Right renal cortex interstitium (tissue), 3 donors: ENCODE measurements at places on chromosomes 6 and 20. TPM values are rescaled to one million over a fixed set of nuclear protein-coding genes. Genes with fewer than 3 reads are reported as not detected.
A peak's percentile ranks its signal among the peaks of the same experiment; 100 is the strongest.

DNA sequence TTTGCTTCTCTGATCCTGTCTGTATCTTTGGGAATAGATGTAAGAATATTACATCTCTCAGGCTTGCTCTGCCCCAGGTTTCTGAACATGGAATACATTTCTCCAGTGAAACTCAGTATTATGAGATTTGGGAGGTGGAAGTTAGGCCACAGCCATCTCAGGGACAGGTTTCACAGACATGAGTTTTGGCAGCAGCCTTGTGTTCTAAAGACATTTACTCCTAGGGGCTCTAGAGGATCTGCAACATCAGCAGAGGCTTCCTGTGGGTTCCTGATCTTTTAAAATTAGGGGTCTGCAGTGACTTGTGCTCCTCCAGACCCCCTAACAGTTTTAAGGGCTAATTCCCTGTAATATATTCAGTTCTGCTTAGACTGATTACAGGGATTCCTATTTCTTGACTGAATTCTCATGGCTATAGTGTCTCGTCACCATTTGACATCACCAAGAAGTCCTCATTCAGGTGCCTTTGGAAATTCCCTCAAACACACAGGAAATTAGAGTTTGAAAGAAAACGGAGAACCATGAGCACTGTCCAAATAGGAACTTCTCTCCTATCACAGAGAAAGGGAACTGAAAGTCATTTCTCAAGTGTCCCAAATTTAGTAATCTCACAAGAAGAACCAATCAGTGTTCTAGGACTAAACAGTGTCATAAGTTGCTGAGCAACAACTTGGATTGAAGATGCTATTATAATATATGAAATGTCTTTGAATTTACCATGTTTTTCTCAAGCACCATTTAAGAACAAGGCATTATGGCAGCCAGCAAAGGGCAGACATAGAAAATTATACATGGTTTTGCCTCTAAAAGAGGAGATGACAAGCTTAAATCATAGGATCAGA, 2.5 kb upstream of the HLA-DRA start:
- no peak for DNase-seq

SLC17A3 gene
- polyA plus RNA-seq, result 0.50 TPM

GRCh38 chr20:53698371-53698978, 104.8 kb upstream of the ZNF217 start:
- no peak for DNase-seq

HAO1 gene
- polyA plus RNA-seq, result 0.07 TPM

- peak; percentile 55 for DNase-seq
Measured at GRCh38 chr20:22684072-22684762, 99.8 kb upstream of the FOXA2 start.

CST5 gene
- not detected for polyA plus RNA-seq

TINAG gene
- polyA plus RNA-seq, result 41.1 TPM

DNA sequence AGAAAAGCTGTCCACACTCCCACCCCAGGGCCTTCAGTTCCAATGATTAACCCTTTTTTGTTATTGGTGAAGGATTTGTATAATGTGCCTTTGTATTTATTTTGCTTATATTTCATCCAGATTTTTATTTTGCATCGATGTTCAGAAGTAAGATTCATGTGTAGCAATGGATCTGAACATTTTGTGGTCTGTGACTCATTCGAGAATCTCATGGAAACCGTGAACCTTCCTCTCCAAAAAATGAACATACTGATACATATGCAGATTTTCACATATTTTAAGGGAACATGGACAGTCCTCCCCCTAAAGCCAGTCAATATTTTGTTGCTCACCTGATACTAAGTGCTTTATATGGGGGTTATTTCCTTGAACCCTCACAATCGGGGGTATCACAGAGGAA, 421.8 kb upstream of the SOX4 start:
- DNase-seq, result no peak

MAP7 gene
- 33.7 TPM for polyA plus RNA-seq

OR2J3 gene
- polyA plus RNA-seq, result not detected

OTOR gene
- not detected for polyA plus RNA-seq

DNA sequence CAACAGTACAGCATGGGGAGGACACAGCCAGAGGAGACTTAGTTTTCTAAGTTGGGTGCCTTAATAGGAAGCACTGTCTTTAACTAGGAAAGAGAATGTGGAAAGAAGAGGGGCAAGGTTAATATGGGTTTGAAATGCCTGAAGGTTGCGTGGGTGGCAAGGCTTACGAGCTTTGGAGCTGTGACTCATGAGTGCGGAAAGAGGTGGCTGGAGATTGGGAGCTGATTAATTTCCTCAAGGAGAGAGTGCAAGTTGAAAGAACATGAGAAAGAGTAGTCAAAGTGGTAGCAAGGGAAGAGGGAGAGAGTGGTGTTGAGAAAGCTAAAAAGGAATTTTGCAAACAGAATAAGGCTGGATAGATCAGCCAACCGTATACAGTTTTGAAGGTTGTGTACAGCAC, 315.1 kb upstream of the PRND start:
- DNase-seq, result no peak

MUC22 gene
- polyA plus RNA-seq, result not detected

- DNase-seq, result peak; percentile 58
Measured at GRCh38 chr6:150177952-150178520, 35.2 kb downstream of the PPP1R14C start.

- DNase-seq, result peak; percentile 83
Measured at GRCh38 chr6:43873806-43874714, 104.0 kb downstream of the VEGFA start.

GRCh38 chr20:36460648-36461599, 80.4 kb upstream of the MYL9 start:
- DNase-seq, result peak; percentile 87

GRCh38 chr20:57867181-57867803, 157.5 kb upstream of the PMEPA1 start:
- no peak for DNase-seq

PSORS1C2 gene
- not detected for polyA plus RNA-seq

GRCh38 chr6:44659726-44660125, 272.2 kb downstream of the CDC5L start:
- no peak for DNase-seq

DNA sequence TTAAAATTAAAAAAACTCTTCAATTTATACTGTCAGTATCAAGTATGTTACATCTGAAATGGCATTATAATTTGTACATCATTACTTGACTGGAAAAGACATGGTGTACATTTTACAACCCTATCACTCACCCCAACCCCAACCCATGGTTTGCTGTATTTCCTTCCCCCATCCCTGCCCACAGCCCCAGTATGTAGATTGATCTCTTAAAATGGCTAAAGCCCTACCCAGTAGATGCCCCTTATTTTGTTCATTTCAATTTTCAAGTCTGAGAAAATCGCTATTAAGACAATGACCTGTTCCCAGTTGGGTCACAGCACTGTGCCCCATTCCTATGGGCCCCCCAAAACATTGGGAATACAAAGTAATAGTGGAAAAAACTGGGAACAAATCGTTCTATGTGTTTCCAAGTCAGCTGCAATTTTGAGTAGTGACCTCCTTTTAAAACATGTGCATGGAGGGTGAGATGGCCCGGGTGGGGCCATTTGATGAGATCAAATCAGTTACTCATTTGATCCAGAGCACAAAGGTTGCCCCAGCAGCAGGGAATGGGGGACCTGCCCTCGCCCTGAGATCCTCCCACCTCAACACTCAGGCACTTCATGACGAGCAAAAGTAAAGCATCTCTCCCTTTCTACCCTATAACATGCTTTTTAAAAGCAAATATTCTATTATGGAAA, 13.3 kb downstream of the EZR start:
- DNase-seq, result no peak

CENPQ gene
- 13.0 TPM for polyA plus RNA-seq

DNA sequence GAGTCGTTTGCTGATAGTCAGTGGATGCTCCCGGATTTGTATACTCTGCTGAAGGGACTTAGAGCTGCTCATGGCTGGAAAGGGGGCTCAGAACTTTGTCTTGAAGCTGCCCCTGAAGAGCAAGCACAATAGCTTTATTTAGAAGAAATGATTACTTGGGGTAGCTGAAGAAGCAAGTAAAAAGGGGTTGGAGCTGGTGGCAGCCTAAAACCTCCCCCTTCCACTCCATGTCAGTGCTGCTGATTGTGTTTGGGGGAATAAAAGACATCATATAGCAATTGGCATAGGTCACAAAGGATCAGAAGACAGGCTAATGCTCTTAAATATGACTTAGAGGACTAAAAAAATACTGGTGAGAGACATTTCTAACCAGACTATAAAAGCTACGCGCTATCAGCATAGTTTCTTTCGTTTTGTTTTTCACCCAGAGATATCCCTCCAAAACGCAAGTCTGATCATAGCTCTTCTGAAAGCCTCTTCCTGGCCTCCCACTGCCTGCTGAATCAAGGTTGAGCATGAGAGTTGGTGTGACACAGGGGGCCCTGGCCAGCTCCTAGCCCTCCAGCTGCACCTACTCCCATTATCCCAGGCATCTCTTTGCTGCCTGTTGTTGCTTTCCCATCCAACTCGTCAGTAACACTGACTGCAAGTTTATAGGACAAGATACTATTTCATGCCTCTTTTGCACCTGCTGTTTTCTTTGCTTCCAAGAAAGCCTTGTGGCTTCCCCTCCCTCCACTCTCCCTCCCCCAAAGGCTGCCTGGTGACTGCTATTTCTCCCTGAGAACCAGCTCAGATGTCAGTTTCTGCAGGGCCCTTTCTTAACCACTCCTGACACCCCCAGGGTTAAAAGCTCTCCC, 33.9 kb upstream of the SGK1 start:
- no peak for DNase-seq

DNA sequence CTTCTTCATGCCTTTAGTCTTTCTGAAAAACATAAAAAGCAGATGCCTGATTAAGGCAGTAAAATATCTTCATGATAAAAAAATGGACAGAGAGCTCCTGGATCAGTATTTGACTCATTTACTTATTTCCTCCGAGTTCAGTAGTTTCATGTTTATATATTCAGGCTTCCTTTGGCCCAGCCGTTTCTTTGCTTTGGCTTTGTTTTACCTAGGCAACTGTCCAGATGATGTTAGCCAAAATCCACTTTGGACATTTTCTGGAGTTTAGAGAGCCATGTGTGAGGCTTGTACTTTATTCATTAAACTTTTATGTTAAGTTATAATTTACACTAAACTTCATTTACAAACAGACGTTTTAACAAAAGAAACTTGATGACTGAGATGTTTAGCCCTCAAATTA, 307.1 kb upstream of the RSPO3 start:
- DNase-seq, result no peak

- peak; percentile 76 for DNase-seq
Measured at GRCh38 chr20:46562373-46563169, 12.1 kb upstream of the OCSTAMP start.

DNA sequence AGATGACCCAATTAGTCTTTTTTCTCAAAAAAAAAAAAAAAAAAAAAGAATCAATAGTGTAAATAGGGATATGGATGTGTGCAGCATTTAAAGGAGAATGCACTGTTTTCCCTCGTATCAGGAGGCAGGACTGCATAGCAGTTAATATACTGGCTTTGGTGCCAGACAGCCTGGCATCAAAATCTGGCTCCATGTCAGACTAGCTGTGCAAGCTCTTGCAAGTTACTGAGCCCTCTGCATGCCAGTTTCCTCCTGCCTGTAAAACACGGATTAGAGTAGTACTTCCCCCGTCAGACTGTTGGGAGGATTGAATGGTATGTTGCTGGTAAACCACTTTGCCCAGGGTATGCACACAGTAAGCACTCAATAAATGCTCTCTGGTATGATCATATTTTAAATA, 594.2 kb upstream of the CHD6 start:
- DNase-seq, result no peak

DNA sequence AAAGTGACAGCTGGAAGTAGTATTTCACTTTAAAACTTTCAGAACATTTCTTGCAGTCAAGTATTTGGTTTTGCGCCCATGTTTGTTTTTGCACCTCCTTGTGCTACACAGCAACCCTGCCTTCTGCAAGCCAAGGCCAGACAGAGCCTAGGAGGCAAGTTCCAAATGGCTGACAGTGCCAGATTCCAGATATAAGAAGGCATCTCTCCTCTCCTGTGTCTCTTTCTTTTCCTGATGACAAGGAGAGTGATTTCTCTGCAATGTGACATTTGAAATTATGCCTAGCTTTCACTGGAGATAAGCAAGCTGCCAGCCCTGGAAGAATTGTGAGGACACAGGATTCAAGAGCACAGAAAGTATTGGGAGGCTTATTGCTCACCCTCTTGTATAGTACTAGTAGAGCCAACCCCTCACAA, 149.1 kb upstream of the TENT5A start:
- DNase-seq, result peak; percentile 12

SCRT2 gene
- 0.06 TPM for polyA plus RNA-seq

CST11 gene
- polyA plus RNA-seq, result 0.28 TPM

GRCh38 chr6:106959985-106960384, 14.5 kb downstream of the CD24 start:
- DNase-seq, result no peak

DNA sequence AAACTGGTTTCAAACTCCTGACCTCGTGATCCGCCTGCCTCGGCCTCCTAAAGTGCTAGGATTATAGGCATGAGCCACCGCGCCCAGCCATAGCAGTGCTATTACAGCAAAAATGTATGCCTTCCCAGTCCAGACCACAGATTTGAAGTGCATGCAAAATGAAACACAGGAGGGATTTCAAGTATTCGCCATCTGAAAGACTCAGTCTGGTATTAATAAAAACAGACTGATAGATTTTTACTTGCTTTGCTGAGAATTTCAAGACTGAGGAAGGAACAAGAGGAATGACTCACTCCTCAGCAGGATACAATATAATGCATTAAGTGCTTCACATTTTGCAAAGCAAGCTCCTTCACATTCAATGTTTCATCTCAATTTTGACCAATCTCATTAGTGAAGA, 134.9 kb downstream of the TMEM200A start:
- no peak for DNase-seq

DNA sequence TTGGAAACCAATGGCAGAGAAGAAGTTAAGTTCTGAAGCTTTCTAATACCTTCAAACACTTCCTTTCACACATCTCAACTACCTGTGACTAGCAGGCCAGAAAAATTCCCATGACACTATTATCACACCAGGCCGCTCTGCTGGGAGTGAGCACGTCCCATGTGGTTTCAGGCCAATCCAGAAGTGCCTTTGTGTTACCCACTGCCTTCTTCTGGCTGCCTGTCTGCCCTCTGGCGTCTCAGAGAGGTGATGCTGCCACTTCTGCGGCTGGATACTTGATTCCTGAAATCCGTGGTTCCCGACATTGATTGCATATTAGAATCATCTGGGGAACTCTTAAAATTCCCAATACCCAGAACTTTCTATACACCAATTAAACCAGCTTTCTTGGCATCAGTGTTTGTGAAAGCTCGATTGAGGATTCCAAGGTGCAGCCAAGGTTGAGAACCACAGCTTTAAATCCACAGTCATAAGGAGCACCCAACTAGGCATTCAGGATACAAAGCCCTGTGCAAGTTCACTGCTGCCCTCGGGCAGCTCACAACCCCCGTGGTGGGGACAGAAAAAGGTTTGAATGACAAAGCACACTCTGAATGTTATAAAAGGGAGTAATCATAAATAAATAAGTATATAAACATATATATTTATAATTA, 65.6 kb downstream of the STMND1 start:
- no peak for DNase-seq

BNIP5 gene
- polyA plus RNA-seq, result 0.35 TPM
